ENCODE measurements at places on chromosomes 12 and 14.

GRCh38 chr12:47721431-47721973 lies 3.8 kb downstream of the ENDOU start:
- no peak for DNase-seq

- no peak for DNase-seq
Measured at GRCh38 chr12:33529031-33529430, 89.4 kb upstream of the SYT10 start.

DNA sequence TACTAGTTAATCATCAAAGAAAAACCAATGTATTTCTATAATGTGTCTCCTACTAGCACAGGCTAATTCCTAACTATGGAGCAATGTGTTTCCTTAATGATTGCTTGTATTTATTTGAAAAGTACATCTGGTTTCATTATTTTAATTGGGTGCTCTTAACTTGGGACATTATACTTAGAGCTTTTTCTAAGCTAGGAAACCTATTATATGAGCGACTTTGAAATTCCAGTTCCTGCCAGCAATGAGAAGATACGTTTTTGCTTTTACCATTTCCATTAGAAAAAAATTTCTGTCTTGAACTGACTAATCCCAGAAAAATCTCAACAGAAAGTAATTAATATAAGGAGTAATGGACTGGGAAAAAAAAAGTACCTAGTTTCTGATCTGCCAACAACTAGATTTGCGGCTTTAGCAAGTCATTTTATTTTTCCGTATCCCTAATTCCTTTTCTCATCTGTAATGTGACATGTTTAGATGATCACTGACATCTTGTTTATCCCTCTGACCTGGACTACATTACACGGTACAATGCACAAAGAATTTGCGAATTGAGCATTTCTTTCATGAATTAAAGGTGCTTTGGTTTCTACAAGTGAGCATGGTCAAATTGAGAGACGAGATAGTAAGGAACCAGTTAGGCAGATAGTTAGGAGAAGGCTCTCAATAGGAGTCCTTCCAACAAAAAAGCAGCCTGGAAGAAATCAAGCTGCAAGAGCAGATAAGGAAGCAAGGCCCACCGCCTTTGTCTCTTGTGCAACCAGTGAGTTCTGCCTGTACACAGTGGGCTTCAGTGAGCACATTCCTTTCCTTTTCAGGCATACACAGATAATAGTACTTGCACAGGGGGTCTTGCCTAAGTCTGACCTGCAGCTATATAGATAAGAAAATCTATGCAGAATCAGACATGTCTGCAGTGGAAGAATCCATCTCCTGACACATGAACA lies 1765.0 kb upstream of the FLRT2 start:
- no peak for DNase-seq

DNA sequence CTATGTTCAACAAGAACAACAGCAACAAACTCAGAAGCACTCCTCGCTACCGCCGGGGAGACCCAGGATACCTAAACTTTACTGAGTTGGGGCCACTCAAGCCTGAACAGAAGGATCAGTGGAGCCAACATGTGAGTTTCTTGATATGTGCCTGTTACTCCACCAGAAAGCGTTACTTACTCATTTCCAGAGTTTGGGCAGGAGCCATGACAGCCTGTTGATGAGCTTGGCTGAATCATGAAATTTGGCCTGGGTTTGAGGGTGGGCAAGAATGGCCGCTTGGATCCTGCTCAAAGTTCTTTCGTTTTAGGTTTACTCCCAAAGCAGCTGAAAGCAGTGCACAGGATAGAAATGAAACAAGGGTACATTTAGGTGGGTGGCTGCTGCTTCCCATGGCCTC lies 12.0 kb upstream of the GALNT6 start:
- no peak for DNase-seq

DNA sequence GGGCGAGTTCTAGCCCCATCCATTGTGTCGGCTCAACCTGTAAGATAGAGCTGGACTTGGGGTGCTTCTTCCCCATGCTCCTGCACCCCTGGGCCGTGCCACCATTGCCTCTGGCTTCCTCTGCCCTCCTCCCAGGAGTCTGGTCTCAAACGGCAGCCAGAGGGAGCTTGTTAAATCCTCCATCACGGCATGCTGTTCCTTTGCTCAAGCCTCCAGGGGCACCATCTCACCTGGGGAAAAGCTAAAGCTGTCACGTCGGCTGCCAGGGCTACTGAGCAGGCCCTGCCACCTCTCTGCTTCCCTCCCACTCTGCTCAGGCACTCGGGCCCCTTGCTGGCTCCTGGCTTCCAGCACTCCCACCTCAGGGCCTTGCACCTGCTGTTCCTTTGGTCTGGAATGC lies 140.4 kb downstream of the RBM19 start:
- DNase-seq = no peak

GRCh38 chr14:31902945-31903646 lies 174.0 kb upstream of the ARHGAP5 start:
- no peak for DNase-seq

GRCh38 chr12:27747111-27747820 lies 32.8 kb upstream of the KLHL42 start:
- no peak for DNase-seq

DNA sequence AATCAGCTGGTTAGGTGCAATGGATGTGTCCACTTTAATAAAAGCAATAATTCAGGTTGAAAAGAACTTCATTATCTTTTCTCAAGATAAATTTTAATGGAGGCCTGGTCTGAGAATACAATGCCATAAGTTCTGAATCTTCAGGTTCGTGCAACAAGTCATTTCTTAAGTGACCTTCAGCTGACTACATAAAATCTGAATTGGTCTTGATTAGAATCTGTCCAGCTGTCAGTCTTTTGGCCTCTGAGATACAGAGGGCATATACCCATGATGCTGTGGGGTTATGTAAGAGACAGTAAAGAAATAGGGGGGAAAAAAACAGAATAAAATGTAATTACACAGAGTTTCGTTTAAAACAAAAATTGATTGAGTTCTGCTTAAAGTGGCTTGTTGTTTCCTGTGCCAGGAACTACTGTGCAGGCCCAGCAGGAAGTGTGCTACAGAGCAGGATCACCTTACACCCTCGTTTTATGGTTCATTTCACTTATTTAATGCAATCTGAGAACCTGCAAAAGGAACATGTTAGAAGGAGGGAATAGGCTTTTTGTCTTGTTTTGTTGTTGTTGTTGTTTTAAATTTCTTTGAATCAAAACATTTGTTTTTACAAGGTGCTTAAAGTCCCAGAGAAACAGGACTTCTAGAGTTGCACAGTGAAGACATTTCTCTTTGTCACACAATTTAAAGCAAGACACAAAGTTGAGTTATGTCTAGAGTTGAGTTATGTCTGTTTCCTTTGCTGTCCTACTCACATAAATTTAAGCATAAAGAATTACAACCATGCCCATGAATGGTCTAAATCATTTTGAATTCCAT lies 64.2 kb downstream of the LGR5 start:
- DNase-seq = no peak

GRCh38 chr12:3658327-3659163 lies 94.4 kb downstream of the CRACR2A start:
- peak; percentile 8 for DNase-seq

DNA sequence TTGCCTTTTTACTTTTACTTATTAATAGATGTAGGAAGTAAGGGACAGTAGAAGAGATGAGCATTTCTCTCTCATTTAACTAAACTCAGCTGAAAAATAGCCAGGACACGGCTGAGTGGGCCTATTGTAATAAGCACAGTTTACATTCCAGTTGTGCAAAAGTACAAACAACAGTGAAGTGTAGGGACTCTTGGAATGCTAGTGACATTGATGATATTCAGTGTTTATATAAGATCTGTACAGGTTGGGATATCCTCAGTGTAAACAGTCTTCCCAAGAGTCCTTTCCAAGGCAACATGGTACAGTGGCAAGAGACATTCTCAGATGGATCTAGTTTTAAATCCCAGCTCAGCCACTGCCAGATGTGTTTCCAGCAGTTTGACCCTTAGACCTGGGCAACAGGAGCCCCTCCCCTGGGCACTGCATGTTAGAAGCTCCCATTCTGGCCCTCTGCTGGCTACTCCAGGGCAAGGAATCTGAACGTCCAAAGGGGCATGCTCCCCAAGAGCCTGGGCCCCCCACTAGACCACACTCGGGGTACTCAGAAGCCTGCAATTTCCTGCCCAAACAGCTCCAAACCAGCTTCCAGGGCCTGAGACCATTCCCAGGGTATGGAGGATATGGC lies 55.3 kb downstream of the STAB2 start:
- DNase-seq = no peak

DNA sequence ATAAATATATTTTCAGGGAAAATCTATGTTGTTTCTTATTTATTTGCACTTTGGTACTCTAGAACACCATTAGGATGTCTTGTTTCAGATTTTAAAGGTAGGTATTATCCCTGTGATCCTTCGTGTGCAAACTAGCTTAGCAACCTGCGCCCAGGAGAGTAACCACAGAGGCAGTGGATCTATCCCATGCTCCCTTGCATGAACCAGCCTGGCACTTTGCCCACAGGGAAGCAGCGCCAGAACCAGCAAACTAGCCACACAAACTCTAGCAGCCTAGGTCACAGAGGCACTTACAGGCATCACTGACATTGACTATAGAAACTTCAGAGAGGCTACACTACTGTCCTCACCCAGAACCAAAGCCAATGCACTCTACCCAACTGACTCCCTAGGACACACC lies 76.1 kb downstream of the TSHR start:
- no peak for DNase-seq

DNA sequence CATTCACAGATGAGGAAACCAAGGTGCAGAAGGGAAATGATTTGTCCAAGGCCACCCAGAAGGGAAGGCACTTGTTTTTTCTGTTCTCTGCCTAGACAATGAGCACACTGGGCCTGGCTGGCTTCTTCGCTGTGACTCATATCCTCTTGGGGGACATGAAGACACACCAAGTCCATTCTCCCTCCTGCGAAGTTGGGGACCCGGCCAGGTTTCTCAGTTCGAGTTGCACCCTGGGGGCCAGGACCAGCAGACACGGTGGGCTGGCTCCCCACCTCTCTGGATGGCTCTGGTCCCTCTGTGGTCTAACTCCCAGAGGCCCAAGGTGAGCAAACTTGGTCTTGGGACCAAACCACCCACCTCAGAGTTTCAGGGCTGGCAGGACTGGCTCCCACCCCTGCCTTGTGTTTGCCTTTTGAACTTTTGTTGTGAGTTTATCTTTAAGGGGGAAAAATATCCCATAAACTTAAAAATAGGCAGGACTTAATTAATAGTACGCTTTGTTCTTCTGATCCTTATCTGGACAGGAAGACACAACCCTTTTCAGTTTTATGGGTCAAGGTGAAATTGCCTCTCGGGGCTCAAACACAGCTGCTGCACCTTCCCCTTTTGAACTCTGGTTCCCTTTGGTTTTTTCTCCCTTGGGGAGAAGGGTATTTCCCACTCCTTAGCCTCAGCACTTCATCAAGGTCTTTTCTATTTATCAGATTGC lies 9.0 kb upstream of the MLEC start:
- DNase-seq = peak; percentile 29

DNA sequence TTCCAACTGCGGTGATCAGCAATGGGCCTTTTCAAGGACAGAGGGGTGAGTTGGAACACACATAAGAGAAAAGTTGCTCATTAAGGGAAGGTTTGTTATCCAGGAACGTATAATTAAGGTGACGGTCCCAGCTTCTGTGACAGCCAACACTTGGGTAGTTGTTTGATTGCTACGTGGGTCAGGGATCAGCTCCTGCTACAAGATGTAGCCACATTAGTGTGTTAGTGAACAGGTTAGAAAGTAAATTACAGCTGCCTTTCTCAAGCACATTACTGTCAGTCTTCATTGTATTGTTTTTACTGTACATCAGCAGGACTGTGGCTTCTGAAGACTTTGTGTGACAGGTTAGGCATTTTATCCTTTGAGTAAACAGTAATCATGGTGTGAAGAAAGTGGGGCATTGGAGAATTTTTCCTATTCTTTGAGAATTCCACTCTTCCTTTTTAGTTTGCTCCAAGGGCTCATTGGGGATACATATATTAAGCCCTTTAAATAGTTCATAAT lies 230.5 kb downstream of the EGLN3 start:
- DNase-seq = no peak

GRCh38 chr12:26271889-26272492 lies 76.6 kb downstream of the SSPN start:
- DNase-seq = no peak

DNA sequence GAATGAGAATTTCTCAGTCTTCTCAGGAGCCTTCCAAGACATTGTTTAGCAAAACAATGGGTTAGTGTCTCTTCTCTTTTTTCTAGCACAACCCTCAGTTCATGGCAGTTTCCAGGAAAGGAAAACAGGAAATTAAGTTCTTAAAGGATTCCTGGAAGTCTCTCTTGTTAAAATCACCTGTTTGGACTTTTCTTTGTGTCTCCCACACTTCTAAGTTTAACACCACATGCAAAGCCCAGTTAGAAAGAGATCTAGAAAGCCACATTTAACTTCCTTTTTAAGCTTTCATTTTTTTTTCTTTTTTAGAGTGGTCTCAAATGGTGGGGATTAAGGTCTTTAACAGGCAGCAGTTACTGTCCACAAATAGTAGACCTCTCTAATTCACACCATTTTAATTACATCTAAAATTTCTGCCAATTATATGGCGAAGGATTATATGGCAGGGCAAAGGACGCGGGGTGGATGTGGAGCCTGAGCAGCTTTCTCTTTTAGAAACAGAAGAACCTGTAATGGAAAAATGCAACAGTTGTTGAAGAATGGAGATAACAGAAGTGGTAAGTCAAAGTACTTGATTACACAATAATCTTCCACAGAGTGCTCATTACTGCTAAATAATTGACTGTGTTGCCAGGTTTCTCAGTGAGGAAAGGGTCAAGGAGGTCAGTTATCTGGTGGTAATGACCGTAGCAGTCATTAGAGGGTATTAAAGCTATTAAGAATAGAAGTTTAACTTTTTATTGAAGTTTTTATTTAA lies 298.6 kb downstream of the AKAP6 start:
- no peak for DNase-seq

- DNase-seq = no peak
Measured at GRCh38 chr12:130053651-130054069, 108.6 kb upstream of the FZD10 start.

DNA sequence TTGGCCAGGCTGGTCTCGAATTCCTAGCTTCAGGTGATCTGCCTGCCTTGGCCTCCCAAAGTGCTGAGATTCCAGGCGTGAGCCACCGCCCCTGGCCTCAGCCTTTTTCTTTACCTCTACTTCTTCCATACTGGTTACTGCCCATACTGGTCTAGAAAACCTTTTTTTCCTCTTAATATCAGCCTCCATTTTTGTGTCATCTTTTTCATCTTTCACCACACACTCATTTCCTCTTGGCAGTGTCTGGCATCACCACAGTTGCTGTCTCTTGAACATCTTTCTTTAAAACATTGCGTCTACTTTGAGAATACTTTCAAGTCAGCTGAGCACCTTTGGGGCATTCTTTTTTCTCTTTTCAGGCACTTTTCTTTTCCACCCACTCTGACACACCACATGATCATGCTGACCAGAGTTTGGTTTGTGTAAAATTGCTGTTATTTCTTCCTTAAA lies 32.7 kb downstream of the DDX47 start:
- no peak for DNase-seq

DNA sequence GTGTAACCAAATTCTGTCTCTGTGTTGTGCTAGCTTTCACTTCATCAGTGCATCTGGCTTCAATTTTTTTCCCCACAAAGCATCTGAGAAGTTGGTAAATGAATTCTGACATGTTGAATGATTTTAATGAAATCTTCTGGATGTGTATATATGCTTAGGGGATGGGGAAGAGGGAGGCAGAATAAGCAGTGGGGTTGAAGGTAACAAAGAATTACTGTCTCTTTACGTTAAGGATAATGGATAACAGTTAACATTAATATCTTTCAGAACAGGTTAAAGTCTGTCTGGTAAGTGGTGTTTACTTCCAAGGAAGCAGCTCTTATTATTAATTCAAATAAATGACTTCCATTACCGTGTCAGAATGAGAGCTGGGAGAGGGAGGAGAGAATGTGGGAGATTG lies 261.7 kb downstream of the ERC1 start:
- DNase-seq = no peak

GRCh38 chr12:7959278-7959677 lies 23.3 kb upstream of the SLC2A3 start:
- no peak for DNase-seq

All from CD4-positive, alpha-beta T cell treated with Interleukin-1 beta for 1 hour (primary cell).